ENCODE measurements at places on chromosomes 2 and 18.

GRCh38 chr18:56696966-56697365 is 45.8 kb downstream of the WDR7 start:
- no peak for DNase-seq

- no peak for DNase-seq
Measured at GRCh38 chr2:124066776-124067175, 41.7 kb downstream of the CNTNAP5 start.

GRCh38 chr2:128536925-128537620 is 218.4 kb upstream of the HS6ST1 start:
- peak; percentile 15 for DNase-seq

DNA sequence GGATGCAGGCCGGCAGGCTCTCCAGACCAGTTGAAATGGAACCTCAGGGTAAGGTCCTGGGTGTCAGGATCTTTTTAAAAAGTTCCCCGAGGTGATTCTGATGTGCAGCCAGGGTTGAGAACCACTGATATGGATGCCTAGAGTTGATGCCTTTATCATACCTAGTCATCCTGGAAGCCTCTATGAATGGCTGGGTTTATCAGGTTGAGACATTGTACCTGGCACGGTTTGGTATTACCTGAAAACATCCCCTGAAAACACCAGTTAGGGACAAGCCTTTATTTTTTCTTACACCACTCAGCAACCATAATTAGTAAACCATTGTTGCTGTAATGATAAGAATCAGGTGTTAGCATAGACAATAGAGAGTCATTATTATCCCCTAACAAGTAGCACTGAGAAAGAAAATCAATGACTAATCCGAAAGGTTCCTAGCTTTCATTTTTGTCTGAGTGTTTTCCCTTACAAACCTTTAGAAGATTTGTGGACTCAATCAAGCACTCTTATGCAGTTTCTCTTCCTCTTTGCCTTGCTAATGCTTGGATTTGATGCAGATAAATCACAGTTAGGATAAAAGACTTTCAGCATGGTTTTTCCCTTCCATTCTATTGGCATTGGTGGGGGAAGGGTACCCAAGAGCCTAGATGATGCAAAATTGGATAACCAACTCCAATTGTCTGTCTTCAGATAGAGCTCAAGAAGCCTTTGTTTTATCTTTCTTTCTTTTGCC is 116.5 kb upstream of the LYPD6 start:
- DNase-seq: no peak

- no peak for DNase-seq
Measured at GRCh38 chr18:79299711-79300110, 96.0 kb upstream of the NFATC1 start.

GRCh38 chr18:11750581-11751310 is 61.7 kb downstream of the GNAL start:
- DNase-seq: no peak

DNA sequence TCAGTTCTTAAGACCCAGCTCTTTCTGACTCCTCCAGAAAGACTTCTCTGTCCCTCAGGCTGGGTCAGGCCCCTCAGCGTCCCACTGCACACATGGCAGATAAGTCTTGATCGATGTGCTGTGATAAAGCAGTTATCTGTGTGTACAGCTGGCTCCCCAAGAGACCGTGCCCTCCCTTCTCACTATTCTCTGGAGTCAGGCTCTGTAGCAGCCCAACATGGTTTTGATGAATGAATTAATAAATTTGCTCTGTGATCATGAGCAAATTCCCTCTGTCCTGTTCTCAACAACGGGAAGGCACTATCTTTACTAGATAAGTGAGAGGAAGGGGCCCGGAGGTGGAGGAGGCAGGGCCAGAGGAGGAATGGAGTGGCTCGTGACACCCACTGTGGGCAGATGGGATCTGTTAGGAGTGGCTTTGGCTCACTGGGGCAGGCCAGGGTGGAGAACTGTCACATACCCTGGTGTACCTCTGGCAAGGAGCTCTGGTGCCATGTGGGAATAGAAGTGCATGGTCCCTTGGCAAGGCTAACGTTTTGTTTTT is 48.3 kb downstream of the ZFP36L2 start:
- no peak for DNase-seq

GRCh38 chr2:164700390-164700789 is 79.1 kb upstream of the GRB14 start:
- DNase-seq: no peak

Measured in NCI-H226 (cell line).